IPS-NIHi11 (cell line): ENCODE measurements at places on chromosomes 16 and 17.

DNA sequence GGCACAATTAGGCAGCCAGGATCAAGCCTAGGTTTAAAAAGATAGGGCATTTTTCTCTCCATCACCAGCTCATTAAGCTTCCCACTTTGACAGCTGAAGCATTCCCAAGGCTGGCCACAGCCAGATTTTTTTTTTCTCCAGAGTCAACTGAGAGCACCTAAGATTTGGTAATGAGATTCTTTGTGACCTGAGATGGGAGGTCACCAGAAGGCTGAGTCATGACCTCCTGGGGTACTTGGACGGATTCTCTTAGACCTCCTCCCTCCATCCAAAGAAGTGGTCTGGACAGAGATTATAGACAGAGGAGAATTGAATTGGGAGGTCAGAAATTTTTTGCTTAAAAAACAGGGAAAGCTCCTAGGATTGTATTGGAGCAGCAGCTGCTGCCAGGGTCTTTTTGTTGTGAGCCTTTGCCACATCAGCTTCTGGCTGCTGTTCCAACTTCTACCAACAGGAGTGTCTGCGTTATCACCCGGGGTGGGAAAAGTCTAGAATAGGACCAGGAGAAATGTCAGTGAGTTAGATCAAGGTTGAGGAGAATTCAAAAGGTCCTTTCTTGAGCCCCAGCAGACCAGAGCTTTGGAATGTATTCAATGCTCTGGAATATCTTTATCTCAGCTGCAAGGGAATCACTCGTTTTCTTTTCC, 221.2 kb upstream of the N4BP1 start:
- DNase-seq: peak; percentile 47

- no peak for DNase-seq
Observed at GRCh38 chr16:10754941-10755340, 11.3 kb downstream of the NUBP1 start.

DNA sequence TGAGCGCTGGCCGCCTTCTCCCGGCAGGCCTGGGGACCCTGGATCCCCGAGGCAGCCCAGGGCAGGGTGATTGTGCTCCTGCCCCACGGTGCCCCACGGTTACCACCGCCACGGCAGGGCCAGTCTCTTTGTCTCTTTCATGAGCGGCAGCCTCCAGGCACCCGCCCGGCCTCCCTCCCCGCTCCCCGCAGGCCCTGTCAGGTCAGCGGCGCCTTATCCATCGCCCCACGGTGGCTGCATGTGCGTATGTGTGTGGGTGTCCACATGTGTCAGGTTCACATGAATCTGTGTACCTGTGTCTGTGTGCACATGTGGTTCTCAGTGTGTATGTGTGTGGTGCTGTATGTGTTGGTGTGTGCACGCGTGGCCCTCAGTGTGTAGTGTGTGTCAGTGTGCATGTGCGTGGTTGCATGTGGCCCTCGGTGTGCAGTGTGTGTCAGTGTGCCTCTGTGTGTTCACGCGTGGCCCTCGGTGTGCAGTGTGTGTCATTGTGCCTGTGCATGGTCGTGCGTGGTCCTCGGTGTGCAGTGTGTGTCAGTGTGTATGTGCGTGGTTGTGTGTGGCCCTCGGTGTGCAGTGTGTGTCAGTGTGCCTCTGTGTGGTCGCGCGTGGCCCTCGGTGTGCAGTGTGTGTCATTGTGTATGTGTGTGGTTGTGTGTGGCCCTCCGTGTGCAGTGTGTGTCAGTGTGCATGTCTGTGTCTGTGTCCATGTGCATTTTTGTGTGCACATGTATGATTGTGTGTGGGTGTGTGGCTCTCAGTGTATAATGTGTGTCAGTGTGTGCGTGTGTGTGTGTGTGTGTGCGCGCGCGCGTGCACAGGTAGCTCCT, 239.2 kb upstream of the GSE1 start:
- no peak for DNase-seq

GRCh38 chr16:22413819-22414218, 39.4 kb upstream of the CDR2 start:
- DNase-seq: no peak

GRCh38 chr17:63015824-63016223, 49.8 kb downstream of the TANC2 start:
- no peak for DNase-seq

- no peak for DNase-seq
Observed at GRCh38 chr17:57104461-57105175, 19.6 kb downstream of the AKAP1 start.

DNA sequence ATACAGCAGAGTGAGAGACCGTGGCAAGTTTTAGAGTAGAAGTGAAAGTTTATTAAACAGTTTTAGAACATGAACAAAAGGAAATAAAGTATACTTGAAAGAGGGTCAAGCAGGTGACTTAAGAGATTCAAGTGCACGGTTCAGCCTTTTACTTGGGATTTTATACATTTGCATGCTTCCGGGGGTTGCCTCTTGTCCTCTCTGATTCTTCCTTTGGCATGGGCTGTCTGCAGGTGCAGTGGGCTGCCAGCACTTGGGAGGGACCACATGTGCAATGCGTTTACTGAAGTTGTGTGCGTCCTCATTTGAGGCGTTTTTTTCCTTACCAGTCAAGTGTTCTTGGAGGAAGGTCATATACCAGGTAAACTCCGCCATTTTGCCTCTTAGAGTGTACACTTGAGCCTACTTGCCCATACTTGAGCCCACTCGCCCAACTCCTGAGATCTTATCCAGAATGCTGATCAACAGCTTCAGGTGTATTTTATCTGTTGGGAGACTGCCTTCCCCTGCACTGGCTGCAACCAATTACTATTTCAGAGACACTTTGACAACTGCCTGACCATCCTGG, 195.2 kb downstream of the IRX5 start:
- no peak for DNase-seq

GRCh38 chr17:44307387-44308186, 814 bp upstream of the RUNDC3A start:
- DNase-seq: peak; percentile 86

GRCh38 chr17:78970834-78971755, 8.6 kb downstream of the LGALS3BP start:
- peak; percentile 81 for DNase-seq

DNA sequence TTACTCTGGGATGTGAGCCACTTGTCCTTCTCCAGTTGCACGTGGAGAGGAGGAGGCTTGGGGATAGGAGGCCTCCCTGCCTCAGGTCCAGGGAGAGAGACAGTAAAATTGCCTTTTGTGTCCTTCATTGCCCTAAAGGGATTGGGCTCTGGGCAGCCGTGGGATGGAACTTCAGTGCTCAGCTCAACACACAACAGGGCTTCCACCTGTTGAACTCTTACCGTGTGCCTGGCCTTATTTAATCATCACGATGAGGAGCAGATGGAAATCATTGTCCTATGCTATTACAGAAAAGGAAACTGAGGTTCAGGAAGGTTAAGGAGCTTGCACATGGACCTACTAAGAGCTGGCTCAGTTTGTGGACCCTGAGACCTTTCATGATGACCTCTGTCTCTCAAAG, 92.4 kb upstream of the CDC42EP4 start:
- no peak for DNase-seq

DNA sequence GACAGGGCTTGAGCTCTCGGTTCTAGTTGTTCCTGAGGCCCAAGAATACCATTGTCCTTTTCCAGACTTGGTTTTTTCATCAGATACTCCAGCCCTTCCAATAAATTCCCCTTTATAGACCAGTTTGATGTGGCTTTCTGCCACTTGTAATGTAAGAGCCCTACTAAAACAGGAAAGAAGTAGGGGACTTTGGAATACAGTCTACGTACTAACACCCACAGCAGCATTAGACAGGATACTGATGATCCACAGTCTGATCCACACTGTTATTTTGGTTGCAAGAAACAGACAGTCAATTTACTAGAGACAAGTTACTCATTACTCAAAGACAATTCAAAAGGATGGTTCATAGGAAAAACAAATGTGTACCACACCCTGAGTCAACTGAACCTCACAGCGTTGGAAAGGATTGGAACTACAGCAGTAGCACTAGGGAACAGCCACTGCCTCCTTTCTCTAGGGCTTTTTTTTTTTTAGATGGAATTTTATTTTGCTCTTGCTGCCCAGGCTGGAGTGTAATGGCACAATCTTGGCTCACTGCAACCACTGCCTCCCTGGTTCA, 45.9 kb upstream of the MED13 start:
- DNase-seq: no peak

DNA sequence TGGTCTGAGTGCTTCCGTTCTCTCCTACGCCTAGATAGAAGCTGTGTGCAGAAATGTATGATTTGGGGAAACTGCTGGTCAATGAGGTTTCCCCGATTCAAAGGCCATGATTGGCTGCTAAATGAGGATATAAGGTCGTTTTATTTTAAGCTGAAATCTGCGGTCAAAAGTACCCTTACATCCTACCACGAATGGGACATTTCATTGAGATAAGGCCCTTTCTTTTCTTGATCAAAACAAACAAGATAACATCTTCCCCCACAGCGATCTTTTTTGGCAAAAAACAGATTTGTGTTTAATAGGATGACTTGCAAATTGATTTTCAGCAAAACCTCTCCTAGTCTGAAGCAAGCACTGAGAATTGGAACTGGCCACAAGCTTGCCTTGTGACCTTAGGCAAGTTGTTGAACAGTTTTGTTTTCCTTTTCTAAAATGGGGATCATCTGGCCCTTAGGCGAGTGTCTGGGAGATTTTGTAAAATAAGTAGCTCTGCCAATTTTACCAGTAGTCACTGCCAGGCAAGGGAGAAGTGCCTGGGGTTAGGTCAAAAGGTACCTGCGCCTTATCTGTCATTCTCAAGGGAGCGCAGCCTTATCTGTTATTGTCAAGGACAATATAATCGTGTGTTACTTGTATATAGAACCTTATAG, 635 bp downstream of the SCPEP1 start:
- DNase-seq: no peak

- no peak for DNase-seq
Observed at GRCh38 chr17:77882481-77883212, 75.9 kb upstream of the TNRC6C start.

GRCh38 chr16:2838928-2839327, 8.8 kb downstream of the ZG16B start:
- peak; percentile 92 for DNase-seq

- DNase-seq: peak; percentile 39
Observed at GRCh38 chr17:8746501-8747236, 2.0 kb upstream of the CCDC42 start.

DNA sequence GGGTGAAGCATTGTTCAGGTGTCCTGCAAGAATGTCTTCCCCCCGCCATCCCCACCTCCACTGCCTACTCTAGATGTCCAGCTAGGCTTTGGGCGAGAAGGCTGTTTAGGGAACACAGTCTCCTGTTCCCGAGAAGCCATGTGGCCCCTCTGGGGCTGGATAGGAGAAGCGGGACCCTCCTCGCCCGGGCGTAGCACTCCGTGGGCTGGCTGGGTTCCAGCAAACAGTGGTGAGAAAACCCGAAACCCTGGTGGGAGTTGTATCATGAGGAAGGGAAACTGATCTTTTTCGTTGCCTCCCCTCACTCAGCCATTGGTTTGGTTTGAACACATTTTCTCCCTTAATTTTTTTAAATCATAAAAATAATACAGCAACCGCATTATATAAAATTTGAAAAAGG, 56.6 kb downstream of the IRF8 start:
- DNase-seq: no peak

GRCh38 chr16:11949527-11949926, 7.7 kb upstream of the NPIPB2 start:
- DNase-seq: peak; percentile 64

DNA sequence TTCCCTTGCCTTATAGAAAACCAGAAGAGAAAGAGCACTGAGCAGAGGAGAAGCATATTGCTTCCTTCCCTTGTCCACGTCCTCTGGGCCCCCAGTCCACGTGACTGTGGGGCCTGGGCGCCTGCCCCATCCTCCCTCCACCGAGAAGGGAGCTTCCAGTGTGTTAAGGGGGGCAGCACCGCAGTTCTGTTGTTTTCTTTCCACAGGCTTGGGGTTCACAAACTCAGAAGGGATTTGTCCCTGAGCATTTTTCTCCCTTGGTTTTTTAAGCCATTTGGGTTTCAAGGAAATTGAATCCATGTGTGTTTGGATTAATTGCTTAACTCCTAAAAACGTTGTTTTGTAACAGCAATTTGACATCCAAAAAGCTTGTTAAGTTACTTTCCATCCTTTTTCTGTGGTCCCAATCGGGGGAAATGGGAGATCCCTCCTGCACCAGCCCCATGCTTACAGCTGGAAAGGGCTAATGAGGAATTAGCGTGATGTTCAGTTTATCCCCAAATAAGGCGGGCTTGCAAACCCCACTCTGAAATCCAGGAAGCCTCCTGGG, 347.5 kb upstream of the TNRC6C start:
- no peak for DNase-seq

- peak; percentile 14 for DNase-seq
Observed at GRCh38 chr17:1951920-1952319, 73.2 kb downstream of the RTN4RL1 start.

DNA sequence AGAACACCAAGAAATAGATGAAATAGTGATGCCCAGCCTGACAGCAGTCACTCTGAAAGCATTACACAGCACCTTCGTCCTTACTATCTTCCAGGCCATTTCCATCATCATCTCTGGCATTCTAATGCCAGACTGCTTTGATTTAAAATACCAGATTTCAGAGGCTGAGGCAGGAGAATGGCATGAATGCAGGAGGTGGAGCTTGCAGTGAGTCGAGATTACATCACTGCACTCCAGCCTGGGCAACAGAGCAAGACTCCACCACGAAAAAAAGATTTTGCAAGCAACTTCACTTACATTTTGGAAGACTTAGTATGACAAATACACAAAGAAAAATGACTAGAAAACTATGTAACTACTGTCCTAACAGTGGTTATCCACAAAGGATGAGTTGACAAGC, 244.0 kb downstream of the CPPED1 start:
- DNase-seq: no peak

GRCh38 chr17:73311428-73311780, 397 bp downstream of the CDC42EP4 start:
- no peak for DNase-seq

DNA sequence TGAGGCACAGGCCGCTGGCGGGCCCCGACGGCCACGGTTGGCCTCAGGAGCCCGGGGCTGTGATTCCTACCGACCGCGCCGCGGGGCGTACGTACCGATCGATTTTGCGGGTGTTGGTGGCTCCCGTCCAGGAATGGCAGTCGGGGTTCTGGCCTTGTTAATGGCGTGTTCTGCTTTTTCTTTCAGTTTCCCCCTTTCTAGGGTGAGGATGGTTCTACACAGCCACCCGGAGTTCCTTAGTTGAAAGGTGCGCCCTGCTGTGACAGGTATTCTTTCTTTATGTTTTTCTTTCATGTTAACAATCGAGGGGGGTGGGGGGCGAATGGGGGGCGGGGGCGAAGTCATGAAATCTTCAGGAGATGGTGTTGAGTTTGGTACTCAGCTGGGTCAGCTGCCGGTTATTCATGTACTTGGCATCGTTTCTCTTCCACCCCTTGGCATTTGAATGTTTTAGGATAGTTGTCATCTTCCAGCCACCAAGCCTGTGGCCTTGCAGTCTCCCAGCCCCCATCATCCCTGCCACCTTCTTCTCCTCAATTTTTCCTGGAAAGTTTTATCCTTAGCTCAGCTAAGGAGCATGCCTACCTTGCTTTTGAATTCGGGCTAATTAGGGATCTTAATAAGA, 802 bp downstream of the CYLD start:
- peak; percentile 33 for DNase-seq
